ENCODE measurements at places on chromosomes 3 and 15. TPM values are rescaled to one million over a fixed set of nuclear protein-coding genes. Genes with fewer than 3 reads are reported as not detected.

CYP8B1 gene
- total RNA-seq: not detected

DNA sequence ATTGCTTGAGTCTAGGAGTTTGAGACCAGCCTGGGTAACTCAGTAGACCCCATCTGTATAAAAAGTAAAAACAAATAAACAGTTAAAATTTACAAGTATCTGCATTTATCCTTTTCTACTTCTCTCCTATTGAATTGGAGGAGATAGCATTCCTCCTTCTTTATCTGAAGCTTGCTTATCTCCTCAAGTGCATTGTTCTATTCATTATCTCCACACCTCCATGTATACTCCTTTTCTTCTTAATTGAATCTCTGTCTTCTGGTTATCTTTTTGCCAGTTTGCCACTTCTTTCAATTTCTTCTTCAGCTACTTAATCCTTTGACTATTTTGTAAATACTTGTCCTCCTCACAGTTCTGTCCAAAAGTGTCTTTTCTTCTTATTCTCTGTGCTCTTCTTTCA, 88.6 kb downstream of the STRIT1 start:
- DNase-seq: no peak

PRR20G gene
- not detected for total RNA-seq

GRCh38 chr3:43413676-43414368, 127.5 kb downstream of the SNRK start:
- DNase-seq: no peak

NRROS gene
- 19.7 TPM for total RNA-seq

- DNase-seq: no peak
These were observed 210.5 kb downstream of the DTWD1 start for GRCh38 chr15:49831206-49831965.

- DNase-seq: no peak
These were observed 342.1 kb downstream of the NR2F2 start for GRCh38 chr15:96672629-96673028.

- peak; percentile 42 for DNase-seq
These were observed 17.1 kb downstream of the CCDC13 start for GRCh38 chr3:42755681-42756578.

DNA sequence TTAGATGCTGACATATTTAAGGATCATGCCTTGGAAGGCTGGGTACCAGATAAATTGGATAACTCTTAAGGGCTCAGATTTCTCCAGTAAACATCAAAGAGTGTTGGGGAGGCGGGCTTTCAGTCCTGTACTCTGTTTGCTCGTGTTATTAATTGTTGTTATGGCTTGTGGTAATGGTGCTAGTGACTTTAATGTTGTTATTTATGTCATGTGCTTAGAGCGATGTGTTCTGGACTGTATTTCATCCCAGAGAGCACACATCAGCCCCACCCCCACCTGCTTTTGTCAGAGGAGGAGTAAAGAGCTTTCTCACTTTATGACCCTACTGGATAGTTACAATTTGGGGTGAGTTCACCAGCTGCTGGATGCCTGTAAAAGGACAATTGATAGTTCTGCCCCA, 386.3 kb downstream of the EPHB1 start:
- no peak for DNase-seq

SLC35G2 gene
- 1.7 TPM for total RNA-seq

ZIC1 gene
- not detected for total RNA-seq

GRCh38 chr15:39774688-39775267, 7.9 kb downstream of the FSIP1 start:
- peak; percentile 61 for DNase-seq

GRCh38 chr15:29942143-29942542, 119.9 kb upstream of the TJP1 start:
- DNase-seq: no peak

DNA sequence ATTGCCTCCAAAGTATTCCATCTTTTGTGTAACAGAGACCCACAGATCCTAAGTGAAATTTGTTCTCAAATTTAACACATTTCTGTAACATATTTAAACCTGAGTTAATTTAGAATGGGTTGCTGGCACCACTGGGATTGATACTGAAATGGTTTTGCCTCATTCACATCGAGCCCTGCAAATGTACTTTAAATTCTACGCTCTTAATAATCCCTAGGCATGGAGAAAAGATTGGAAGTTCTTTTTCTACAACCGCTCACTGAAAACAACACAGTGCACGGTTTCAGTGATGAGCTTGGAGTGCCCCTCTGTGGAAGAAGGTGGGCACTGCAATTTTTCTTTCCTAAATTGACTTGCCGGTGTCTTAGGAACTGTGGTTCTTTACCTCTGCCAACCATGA, 109.9 kb upstream of the ATP11B start:
- DNase-seq: peak; percentile 72

NAALADL2 gene
- not detected for total RNA-seq

DNA sequence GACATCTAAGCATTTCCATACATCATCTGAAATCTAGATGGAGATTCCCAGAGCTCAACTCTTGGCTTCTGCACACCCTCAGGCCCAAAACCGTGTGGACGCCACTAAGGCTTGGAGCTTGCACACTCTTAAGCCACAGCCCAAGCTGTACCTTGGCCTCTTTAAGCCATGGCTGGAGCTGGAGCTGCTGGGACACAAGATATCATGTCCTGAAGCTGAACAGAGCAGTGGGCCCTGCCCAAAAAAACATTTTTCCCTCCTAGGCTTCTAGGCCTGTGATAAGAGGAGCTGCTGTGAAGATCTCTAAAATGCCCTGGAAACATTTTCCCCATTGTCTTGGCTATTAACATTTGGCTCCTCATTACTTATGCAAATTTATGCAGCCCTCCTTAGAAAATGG, 188.7 kb upstream of the MBNL1 start:
- no peak for DNase-seq

SERINC4 gene
- total RNA-seq: 0.42 TPM

DNA sequence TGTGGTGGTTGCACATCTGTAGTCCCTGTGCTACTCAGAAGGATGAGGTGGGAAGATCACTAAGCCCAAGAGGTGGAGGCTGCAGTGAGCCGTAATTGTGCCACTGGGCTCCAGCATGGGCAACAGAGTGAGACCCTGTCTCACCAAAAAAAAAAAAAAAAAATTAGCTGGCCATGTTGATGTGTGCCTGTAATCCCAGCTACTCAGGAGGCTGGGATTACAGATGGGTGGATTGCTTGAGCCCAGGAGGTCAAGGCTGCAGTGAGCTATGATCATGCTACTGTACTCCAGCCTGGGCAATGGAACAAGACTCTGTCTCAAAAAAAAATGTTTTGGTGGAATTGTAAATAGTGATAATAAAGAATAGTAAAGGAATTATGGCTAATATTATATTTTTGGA, 9.9 kb downstream of the ATRIP start:
- no peak for DNase-seq

DNA sequence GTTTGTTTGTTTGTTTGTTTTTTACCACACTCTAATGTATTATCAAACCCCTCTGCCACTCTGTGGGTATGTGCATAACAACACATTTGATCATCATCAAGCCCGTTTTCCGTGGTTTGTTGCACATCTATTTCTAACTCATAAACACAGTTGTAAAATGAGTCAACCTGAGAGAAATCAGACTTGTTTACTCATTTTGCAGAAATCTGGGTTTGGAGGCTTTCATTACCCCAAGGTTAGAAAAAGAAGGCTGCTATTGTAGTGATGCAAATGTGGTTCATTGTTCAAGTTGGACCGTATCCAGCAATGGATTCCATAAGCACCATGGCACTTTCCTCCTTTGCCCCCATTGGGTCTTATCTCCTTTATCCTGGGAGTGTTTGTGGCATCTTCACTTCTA, 353.2 kb upstream of the SOX2 start:
- no peak for DNase-seq

DNA sequence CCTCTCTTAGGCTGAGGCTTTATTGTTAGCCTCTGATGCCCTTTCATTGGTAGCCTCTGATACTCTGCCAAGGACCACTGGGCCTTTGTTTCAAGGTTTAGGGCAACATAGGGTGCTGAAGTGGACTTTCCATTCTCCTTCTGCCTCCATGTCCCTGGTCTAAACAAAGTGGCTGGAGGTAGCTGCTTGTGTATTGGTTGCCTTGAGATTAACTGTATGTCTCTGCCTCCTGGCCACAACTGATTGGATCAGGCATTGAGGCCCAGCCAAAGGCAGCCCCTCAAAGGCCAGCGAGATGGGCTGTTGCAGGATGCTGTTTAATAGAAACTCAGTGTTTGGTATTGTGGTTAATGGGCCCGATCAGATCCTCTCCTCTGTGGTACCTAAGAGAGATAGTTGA, 77.9 kb upstream of the PRR23C start:
- DNase-seq: no peak

- DNase-seq: no peak
These were observed 50.8 kb upstream of the SMAD6 start for GRCh38 chr15:66651198-66651597.

DNA sequence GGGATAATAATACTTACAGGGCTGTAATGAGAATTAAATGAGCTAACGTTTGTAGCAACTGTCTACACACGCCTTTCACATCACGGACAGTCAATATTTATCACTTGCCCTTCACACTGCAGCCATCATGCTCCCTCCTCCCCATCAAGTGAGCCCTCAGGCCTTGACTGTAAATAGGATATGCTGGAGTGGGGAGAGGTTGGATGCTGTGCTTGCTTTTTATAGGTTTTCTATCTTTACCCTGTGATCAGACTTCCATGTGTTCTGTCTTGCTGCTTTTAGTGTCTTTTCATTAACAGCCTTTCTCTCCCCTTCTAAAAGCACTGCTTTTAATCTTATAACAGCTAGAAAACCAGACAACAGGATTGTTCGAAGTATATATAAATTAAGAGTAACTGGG, 12.8 kb upstream of the MAGEF1 start:
- no peak for DNase-seq

GRCh38 chr3:18725668-18726407, 300.7 kb upstream of the SATB1 start:
- DNase-seq: peak; percentile 58

EFHB gene
- 0.62 TPM for total RNA-seq

GRCh38 chr15:70882361-70882760, 9.9 kb downstream of the THAP10 start:
- DNase-seq: no peak

LRRC34 gene
- total RNA-seq: 3.8 TPM

DNA sequence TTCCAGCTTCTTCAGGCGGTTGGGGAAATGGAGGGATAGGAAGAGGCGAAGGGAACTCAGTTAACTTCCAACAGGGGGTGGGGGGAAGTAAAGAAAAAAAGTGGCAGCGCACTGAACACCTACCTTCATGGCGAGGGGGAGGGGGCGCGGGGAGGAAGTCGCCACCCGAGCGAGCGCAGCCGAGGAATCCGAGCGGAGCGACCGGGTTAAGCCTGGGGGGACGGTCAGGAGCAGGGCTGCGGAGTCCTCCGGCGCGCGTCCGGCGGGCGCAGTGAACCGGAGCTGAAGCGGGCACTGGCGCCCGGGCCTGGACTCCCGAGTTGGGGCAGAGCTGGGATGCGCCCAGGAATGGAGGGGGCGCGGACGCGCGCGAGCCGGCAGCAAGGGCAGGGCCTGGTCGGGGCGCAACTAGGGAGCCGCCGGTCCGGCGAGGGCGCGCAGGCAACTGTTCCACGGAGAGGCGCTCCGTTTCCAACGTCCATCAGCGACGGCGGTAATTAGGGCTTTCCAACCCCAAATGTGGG, at the start of gene WNT5A:
Gene WNT5A (minus strand): TSS at position 450 of the 524 bp plus-strand sequence. CDS start 321 bp downstream, at position 129.
- no peak for DNase-seq

DNA sequence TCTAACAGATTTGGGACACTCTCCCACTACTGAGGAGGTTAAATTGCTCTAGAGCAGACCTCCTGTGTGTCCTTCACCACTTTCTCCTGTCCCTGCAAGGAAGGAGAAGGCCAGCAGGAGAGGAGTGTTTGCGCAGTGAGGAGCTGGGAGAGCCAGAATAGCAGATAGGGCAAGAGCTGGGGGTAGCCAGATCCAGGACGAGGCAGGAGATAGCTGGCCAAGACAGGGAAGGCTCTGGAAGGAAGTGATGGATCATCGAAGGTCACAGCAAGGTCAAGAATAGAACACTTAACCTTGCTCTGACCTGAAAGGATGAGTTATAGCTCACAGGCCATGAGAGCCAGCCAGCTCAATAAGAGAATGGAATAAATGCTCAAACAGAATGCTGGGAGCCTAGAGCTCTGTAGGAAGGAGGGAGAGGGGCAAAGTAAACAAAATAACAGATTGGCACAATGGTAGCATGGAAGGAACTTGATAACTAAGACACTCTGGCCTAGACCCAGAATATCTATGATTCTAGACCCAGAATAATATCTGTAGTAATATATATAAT, 37.5 kb upstream of the FSIP1 start:
- DNase-seq: no peak

- no peak for DNase-seq
These were observed 14.5 kb downstream of the SRPRB start for GRCh38 chr3:133820129-133820528.

TMC3 gene
- not detected for total RNA-seq

SUSD5 gene
- not detected for total RNA-seq

GRCh38 chr15:59516655-59517461, 78.9 kb downstream of the FAM81A start:
- DNase-seq: no peak

ZNF860 gene
- total RNA-seq: 0.11 TPM

LRRC15 gene
- total RNA-seq: 0.04 TPM
